ENCODE measurements at places on chromosomes 4 and X.

- DNase-seq, result no peak
Measured at GRCh38 chr4:143626134-143626911, 74.2 kb downstream of the FREM3 start.

- DNase-seq, result no peak
Measured at GRCh38 chr4:47270201-47270888, 193.2 kb downstream of the COMMD8 start.

- no peak for DNase-seq
Measured at GRCh38 chr4:7634661-7635251, 200.0 kb upstream of the PSAPL1 start.

GRCh38 chr4:123585111-123585510, 188.5 kb downstream of the SPRY1 start:
- no peak for DNase-seq

DNA sequence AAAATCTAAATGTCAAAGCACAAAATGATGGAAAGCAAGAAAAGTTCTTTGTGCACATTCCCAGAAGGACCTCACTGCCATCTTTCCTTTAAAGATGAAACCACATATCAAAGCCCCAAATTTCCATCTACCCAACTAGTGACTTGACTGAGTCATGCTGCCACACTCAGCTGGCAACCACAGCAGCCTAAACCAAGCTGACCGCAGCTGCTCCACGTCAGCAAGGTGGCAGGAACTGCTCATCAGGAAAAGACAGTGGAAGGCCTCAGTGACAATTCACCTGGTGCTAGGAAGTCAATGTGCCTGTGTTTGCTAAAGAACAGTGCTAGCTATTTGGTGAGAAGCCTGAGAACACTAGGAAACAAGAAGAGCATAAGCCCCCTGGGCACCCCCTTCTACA, 26.1 kb downstream of the ACOX3 start:
- DNase-seq, result no peak

DNA sequence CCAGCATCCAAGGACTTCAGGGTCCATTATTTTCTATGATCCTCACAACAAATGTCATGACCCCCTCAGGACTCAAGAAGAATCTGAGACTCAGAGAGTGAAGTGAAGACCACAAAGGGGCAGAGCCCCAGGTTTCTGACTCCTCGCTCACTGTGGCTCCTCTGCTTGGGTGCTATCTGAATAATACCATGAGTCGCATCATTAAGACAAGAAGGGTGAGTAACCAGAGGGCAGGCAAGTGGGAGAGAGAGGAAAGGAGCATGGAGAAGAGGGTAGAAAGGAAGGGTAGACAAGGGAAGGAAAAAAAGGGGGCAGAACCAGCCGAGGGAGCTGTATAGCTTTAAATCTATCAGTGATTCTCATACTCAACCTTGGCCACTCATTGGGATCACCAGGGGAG, 15.5 kb upstream of the HSD17B10 start:
- no peak for DNase-seq

- DNase-seq, result no peak
Measured at GRCh38 chrX:105975382-105975781, 63.1 kb downstream of the SERPINA7 start.

- DNase-seq, result no peak
Measured at GRCh38 chr4:147250062-147250461, 230.8 kb upstream of the EDNRA start.

GRCh38 chrX:30196322-30196721, 19.0 kb upstream of the MAGEB2 start:
- DNase-seq, result no peak

DNA sequence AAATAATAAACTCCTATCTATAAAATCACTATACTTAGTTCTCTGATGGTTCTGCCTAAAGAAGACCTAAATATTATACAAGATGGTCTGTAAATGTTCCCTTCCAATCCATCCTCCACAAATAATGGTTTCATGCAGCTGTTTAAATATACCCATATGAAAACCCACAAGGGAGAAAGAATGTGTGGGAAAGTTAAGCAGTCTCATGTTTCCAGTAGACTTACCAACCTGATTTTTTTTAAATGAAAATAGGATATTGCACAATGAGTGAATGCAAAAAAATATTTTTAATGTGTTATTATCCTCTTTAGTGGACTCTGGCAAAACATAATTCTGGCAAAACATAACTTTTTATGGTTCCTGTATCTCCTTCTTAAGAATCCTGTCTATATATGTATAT, 23.3 kb downstream of the CAMK2D start:
- DNase-seq, result no peak

GRCh38 chrX:48899078-48899410, 1.3 kb downstream of the PQBP1 start:
- no peak for DNase-seq

- no peak for DNase-seq
Measured at GRCh38 chrX:97854086-97854485, 970.4 kb downstream of the RPA4 start.

DNA sequence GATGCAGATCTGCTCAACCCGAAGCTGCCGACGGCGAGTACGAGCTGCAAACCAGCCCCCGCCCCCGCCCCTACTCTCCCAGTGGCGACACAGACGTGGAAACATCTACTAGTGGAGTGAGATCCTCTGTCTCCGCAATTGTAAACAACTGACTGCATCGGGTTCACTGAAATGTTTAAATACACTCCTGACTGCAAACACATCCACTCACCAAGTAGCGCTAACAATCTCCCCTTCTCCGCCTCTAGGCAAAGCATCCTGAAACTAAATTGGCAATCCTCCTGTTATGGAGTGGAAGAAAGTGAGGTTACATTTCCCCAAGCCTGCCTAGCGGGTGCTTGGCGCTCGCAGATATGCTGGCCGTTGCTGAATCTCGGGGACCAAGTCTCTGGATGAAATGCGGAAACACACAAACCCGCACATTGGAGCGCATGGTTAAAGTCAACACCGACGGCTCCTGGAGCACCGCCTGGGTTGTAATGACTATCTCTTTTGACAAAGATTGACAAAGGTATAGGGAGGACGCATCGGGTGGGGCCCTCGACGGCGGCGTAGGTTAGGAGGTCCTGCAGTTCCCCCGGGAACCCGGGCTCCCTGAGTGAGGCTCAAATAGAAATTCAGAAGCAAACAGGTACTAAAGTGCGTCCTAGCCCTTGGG, 117.0 kb upstream of the TEX13C start:
- DNase-seq, result no peak

GRCh38 chr4:109574443-109574850, 14.4 kb downstream of the MCUB start:
- no peak for DNase-seq

DNA sequence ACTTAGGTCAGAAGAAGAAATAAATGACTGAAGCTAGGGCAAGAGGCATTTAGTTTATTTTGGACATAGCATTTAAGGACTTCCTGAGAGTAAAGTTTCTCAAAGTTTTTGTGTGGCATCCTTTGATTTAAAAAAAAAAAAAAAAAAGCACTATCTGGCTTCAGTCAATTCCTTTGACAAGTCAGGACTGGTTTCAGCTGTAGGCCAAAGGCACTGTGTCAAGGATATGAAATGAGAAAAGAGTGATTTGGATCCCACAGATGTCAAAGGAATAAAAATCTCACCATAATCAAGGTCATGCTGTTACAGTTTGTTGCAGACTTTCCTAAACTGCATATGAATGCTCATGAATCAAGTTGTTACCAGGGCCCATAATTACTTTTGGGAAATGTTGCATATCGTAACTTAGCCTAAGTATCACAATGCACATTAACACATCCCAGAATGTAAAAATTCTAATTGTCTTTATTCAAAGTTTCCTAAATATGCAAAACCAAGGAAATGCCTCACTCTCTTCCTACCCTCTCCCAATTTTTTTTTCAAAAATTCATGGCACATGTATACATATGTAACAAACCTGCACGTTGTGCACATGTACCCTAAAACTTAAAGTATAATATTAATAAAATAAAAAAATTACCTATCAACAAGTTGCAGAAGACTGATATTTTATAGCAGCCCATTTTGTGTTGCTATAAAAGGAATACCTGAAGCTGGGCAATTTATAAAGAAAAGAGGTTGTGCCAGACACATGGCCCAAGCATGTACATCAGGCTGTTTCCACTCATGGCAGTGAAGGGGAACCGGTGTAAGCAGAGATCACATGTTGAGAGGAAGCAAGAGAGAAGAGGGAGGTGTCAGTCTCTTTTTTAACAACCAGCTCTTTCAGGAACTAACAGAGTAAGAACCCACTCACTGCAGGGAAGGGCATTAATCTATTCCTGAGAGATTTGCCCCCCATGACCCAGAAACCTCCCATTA, 33.7 kb upstream of the ADAMTS3 start:
- no peak for DNase-seq

- no peak for DNase-seq
Measured at GRCh38 chr4:74654230-74654681, 140.1 kb downstream of the BTC start.

GRCh38 chr4:138562544-138562991, 320.4 kb upstream of the SLC7A11 start:
- DNase-seq, result no peak

Measured in vagina (tissue), 2 donors.